IMR-90 (cell line): ENCODE measurements at places on chromosomes 12 and 14. TPM values are rescaled to one million over a fixed set of nuclear protein-coding genes. Genes with fewer than 3 reads are reported as not detected.

Gene VASH1
- 1.9 and 2.0 TPM in 2 replicates for total RNA-seq

Gene RNASE3
- not detected in 2 replicates for total RNA-seq

GRCh38 chr14:88835661-88836060, 11.2 kb downstream of the TTC8 start:
- DNase-seq = peak; percentile 24
- peaks cover 19% of the 10 kb centered on the region for H3K4me1 ChIP-seq
- H3K36me3 ChIP-seq = peaks cover 2% of the 10 kb centered on the region; the same call in 1 of the 2 replicates
- H3K27me3 ChIP-seq = no peaks in the 10 kb centered on the region
- H3K27ac ChIP-seq = peak overlapping the region; percentile 35; the same call in 1 of the 2 replicates

DNA sequence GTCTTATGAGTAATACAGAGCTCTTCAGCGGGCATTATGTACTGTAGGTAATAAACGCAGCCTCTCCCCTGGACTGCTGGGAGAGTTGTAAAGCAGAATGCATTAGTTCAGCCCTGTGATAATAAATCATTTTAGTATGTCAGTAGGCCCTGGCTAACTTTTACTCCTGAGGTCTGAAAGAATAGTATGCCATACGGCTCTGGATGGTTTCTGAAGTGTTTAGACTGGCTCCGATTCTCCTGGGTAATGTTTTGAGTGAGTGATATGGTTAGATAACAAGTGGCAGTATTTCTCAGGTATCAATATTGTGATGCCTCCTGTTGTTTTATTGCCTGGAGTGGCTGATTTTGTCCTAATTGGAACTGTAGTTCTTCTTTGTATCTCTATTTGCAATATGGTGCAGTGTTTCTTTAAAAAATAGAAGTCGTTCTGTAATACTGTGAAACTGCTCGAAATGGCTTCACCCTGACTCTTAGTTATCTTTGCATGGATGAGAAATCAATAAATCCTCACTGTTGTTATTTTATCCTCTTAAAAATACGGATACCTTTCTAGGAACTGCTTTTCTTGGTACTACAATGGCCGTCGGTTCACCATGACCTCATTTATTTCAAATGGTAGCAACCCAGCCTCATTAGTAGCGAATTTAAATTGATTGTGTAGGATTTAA, 100.2 kb downstream of the PDZRN4 start:
- H3K36me3 ChIP-seq = no peaks in the 10 kb centered on the region
- no peaks in the 10 kb centered on the region for H3K27me3 ChIP-seq
- no peak overlapping the region for H3K4me3 ChIP-seq
- DNase-seq = no peak
- no peaks in the 10 kb centered on the region for H3K4me1 ChIP-seq

- no peak for DNase-seq
- H3K27ac ChIP-seq = no peak overlapping the region
- no peaks in the 10 kb centered on the region for H3K36me3 ChIP-seq
- no peaks in the 10 kb centered on the region for H3K27me3 ChIP-seq
- no peak overlapping the region for H3K4me3 ChIP-seq
These were observed 47.3 kb downstream of the PTCSC3 start for GRCh38 chr14:36129181-36129580.

Gene GNB3
- 0.56 and 0.72 TPM in 2 replicates for total RNA-seq

GRCh38 chr14:48325486-48325885, 650.1 kb upstream of the MDGA2 start:
- no peaks in the 10 kb centered on the region for H3K36me3 ChIP-seq
- no peaks in the 10 kb centered on the region for H3K27me3 ChIP-seq
- peak; percentile 48 for DNase-seq
- no peak overlapping the region for H3K27ac ChIP-seq
- no peak overlapping the region for H3K4me3 ChIP-seq

DNA sequence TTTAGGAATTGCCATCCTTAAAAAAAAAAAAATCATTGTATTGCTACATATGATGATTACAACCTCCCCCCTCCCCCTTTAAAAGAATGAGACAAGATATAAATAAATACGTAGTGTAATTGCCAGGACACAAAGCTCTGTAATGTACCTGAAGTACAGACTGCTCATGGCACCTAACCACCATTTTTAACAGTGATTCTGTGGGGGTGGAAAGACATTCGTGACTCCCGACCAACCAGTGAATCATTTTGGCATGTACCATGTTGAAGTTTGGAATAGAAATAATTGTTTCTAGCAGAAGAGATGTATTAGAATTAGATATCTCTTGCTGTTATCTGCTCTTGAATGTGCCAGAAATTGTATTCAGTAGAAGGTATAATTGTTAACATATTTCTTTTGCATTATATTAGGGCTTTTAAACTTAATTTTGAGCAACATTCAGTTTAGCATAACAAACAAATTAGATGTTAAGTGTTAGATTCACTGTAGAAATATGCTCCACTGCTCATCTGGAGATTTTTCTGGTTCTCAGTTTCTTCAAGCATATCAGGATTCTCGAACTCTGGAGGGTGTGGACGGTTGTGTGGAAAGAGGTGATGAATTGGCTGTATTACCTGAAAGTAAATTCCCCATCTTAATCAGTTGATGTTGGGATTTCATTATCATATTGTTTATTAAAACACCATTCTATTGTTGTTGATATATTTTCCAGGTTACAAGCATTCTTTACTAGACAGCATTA, 31.1 kb downstream of the FRS2 start:
- H3K36me3 ChIP-seq = no peaks in the 10 kb centered on the region
- H3K4me1 ChIP-seq = peaks cover 4% of the 10 kb centered on the region
- no peaks in the 10 kb centered on the region for H3K27me3 ChIP-seq
- H3K4me3 ChIP-seq = no peak overlapping the region
- no peak overlapping the region for H3K27ac ChIP-seq

GRCh38 chr12:84507956-84508850, 404.4 kb downstream of the SLC6A15 start:
- H3K27me3 ChIP-seq = no peaks in the 10 kb centered on the region
- H3K4me3 ChIP-seq = no peak overlapping the region
- peak; percentile 75 for DNase-seq
- no peaks in the 10 kb centered on the region for H3K36me3 ChIP-seq

DNA sequence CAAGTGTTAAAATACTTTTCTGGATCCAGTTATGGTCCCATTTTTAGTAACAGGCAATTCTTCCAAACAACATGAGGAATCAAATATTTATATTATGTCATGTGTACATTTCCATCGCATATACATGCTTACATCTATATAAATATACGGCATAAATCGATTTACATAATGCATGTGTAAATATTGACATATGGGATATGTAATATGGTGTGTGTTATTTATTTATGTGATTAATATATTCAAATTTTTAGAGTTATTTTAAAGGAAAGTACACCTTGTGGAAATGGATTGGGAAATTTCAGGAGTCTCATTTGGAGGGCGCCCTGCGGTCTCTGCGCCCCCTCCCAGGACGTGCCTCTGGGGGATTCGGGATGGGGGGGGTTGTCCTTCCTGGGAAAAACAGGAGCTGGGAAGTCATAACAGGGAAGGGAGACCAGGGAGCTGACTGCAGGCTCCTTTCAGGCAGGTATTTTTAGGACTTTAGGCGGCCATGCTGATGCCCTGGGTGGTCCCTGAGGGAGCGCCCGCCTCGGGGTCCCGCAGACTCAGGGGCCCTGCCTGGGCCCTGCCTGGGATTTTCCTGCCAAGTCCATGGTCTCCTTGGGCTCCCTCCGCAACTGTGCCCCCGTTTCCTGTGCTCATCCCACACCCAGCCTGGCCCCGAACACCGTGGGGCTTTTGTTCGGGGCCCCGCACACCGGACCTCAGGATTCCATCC, 82.7 kb upstream of the SFSWAP start:
- no peaks in the 10 kb centered on the region for H3K27me3 ChIP-seq
- H3K36me3 ChIP-seq = no peaks in the 10 kb centered on the region
- H3K4me3 ChIP-seq = no peak overlapping the region
- H3K27ac ChIP-seq = no peak overlapping the region

DNA sequence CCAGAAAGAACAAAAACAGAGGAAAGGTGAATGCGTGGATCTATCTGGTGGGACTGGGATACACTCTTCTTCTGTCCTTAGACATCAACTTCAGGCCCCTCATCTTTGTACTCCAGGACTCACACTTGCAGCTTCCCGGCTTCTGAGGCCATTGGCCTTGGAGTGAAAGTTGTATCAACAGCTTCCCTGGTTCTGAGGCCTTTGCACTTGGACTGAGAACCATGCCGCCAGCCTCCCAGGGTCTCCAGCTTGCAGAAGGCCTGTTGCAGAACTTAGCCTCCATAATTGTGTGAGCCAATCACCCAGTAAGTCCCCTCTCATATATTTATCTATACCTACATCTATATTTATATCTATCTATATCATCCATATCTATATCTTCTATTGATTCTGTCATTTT, 218.4 kb downstream of the SOX5 start:
- no peak for DNase-seq
- H3K4me1 ChIP-seq = no peaks in the 10 kb centered on the region
- H3K27ac ChIP-seq = no peak overlapping the region
- no peaks in the 10 kb centered on the region for H3K36me3 ChIP-seq
- H3K27me3 ChIP-seq = no peaks in the 10 kb centered on the region
- H3K4me3 ChIP-seq = no peak overlapping the region

DNA sequence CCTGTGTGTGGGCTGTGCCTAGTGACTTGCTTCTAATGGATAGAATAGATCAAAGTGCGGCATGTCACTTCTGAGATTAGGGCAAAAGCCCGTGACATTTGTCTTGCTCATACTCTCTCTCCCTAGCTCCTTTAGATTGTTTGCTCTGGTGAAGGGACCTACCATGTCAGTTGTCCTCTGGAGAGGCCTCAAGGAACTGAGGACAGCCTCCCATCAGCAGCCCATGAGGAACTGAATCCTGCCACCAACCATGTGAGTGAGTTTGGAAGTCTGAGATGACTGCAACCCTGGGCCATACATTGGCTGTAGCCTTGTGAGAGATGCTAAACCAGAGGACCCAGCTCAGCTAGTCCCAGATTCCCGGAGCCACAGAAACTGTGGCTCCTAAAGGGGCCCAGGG, 101.6 kb upstream of the ESRRB start:
- no peaks in the 10 kb centered on the region for H3K36me3 ChIP-seq
- no peaks in the 10 kb centered on the region for H3K4me1 ChIP-seq
- DNase-seq = no peak

DNA sequence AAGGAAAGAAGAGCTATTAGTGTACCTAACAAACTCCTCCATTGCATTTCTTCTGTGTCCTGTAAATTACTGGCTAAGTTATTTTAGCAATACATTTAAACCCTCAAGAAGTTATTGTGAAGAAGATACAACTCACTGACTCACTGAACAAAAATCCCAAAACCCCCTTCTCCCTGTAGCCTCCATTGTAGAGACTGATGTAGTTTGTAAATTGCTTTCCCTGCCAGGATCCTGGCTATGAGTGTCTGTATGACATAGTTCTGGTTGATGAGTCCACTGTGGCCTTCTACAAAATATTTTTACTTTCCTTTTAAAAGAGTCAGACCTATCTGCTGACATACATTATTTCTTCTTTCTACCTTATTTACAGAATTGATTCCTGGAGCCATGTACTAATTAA, 155.6 kb downstream of the SLC6A15 start:
- H3K36me3 ChIP-seq = no peaks in the 10 kb centered on the region
- H3K27me3 ChIP-seq = no peaks in the 10 kb centered on the region
- H3K4me3 ChIP-seq = no peak overlapping the region
- peaks cover 2% of the 10 kb centered on the region; the same call in 1 of the 2 replicates for H3K4me1 ChIP-seq
- no peak overlapping the region for H3K27ac ChIP-seq

Gene PTCSC3
- not detected in 2 replicates for total RNA-seq

GRCh38 chr14:80465546-80466220, 254.4 kb upstream of the DIO2 start:
- no peaks in the 10 kb centered on the region for H3K27me3 ChIP-seq
- H3K36me3 ChIP-seq = no peaks in the 10 kb centered on the region
- no peak overlapping the region for H3K4me3 ChIP-seq
- H3K27ac ChIP-seq = no peak overlapping the region
- DNase-seq = no peak

- H3K4me3 ChIP-seq = no peak overlapping the region
- H3K27ac ChIP-seq = no peak overlapping the region
- peaks cover 6% of the 10 kb centered on the region; the same call in 1 of the 2 replicates for H3K36me3 ChIP-seq
- H3K27me3 ChIP-seq = no peaks in the 10 kb centered on the region
These were observed 107.2 kb downstream of the RBM19 start for GRCh38 chr12:113858841-113859386.

Gene RTN1
- total RNA-seq = 0.18 and 0.28 TPM in 2 replicates

Gene TSPAN19
- not detected in 2 replicates for total RNA-seq

DNA sequence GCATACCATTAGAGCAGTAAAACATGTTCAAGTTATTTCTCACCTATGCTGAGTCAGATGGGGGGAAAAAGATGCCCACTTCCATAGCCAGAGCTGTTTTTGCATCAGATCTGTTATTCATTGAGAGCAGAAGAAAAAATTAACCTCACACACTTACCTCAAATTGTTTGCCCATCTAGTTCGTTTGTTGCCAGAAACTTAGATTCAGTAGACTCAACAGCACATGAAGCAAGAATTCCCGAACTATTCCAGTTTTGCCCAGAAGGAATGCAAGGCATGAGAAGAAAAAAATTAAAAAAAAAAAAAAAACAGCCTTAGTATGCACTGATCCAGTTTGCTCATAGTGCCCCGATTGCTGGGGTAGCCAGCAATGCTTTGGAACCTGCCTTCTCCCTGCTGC, 12.4 kb upstream of the DPF3 start:
- no peak overlapping the region for H3K4me3 ChIP-seq
- no peaks in the 10 kb centered on the region for H3K36me3 ChIP-seq
- no peaks in the 10 kb centered on the region for H3K27me3 ChIP-seq
- no peak overlapping the region for H3K27ac ChIP-seq
- peaks cover 18% of the 10 kb centered on the region for H3K4me1 ChIP-seq

DNA sequence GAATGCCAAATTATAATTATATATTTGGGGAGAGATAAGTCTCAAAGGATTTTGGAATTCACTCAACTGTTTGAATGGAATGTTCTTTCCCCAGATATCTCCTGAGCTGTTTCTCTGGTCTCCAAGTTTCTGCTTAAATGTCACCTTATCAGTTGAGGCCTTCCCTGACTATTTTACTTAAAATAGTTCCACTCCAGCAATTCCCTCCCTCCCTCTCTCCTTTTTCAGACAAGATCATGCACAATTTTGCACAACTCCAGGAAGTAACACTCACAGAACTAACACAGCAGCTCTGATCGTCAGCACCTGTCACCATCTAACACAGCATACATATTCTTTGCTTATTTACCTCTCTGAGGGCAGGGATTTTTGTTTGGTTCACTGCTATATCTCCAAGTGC, 12.5 kb downstream of the BTG1 start:
- no peaks in the 10 kb centered on the region for H3K27me3 ChIP-seq
- no peak overlapping the region for H3K4me3 ChIP-seq
- H3K27ac ChIP-seq = no peak overlapping the region

DNA sequence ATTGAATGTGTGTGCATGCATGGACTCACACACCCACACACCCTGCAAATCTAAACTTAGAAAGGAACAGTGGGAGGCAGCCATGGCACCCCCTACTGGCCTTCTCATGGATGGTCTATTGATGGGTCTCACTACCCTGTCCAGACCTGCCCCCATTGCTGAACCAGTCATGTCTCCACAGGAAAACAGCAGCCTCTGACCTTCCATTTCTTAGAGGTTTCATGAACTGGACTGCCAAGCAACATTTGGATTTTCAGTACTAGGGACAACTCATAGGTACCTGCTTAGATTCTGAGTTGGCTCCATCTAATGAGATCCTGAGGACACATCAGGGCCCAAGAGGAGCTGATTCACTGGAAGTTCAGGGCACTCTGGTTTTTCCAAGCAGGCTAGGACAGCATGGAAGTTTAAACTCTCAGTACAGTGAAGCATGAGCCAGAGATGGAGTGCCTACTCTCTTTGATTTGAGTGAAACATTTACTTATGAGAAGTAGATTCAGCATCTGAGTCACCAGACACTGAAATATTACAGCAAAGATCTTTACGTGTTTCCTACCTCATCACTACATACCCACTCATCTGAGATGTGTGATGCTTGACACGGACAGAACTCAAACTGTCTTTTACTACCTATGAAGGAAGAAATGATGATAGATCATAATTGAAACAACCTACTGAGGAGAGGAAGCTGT, 98.9 kb upstream of the PLEKHG7 start:
- H3K27me3 ChIP-seq = no peaks in the 10 kb centered on the region
- peak; percentile 50 for DNase-seq
- no peak overlapping the region for H3K27ac ChIP-seq
